NCI-H1436 (cell line): ENCODE measurements at places on chromosomes 1 and 21.

GRCh38 chr1:66493731-66494130, 40.2 kb upstream of the SGIP1 start:
- no peak for DNase-seq

DNA sequence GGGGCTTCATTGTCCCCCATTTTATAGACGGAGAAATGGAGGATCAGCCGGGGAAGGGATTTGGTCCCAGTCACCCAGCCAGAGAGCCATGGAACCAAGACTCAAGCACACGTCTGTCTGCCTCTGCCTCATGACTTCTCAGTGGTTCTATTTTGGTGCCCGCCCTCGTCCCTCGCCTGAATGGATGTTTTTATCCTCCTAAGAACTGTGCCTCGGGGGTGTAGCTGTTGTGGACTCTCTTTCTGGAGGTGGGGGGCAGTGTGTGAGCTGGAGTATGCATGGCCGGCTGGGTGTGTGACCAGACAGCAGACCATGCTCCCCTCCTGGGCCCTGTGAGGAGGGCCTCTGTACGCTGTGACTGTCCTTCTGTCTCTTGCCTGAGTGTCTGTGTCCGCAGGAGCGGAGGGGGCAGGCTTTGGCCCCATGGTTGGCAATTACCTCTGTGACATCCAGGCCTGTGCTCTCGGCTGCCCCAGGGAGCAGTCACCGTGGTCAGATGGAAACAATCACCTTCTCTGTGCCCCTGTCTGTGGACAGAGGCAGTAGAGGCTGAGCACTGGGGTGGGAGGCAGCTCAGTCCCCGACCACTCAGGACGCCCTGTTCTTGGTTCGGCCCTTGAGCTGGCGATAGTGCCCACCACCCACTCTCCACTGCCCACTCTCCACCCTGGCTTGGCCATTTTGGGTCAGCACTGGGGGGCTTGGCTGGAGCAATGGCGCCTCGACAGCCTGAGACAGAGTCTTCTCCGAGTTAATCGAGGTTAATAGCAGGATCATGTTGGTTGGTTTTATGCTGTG, 20.4 kb downstream of the WNT4 start:
- DNase-seq = no peak

DNA sequence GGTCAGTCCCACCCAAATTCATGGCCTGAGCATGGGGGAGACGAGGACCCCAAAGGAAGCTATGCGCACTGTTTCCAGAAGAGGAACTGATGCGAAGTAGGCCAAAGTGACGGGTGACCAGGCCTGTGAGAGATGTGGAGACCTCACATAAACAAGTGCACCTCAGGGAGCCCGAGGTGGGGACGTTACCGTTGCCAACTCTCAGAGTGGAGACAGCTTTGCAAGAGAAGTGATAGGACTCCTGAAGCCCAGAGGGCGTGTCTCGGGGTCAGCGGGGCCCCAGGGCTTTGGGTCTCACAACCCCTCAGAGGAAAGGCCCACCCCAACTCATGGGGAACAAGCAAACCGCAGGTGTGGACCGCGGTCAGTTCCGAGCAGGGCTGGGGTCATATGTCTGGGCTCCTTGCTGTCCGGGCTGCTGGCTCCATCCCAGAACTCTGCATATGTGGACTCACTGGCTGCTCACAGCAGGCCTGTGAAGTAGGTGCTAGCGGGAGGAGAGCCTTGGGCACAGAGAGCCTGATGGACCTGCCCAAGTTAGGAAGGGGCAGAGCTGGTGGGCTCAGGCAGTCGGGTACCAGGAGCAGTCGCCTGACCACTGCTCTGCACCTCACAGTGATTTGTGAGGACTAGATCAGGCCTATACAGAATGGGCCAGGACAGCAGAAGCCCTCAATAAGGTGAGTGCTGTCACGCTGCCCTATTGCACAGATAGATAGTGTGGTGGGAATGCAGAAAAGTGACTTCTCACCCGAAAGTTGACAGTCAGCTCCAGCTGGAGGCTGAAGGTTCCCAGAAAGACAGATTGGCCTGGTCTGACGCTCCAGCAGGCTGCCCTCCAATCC, 26.2 kb downstream of the STUM start:
- DNase-seq = no peak

GRCh38 chr1:61202854-61203598, 120.7 kb downstream of the NFIA start:
- DNase-seq = no peak

- DNase-seq = no peak
Measured at GRCh38 chr21:33075128-33075527, 5.2 kb downstream of the OLIG1 start.

DNA sequence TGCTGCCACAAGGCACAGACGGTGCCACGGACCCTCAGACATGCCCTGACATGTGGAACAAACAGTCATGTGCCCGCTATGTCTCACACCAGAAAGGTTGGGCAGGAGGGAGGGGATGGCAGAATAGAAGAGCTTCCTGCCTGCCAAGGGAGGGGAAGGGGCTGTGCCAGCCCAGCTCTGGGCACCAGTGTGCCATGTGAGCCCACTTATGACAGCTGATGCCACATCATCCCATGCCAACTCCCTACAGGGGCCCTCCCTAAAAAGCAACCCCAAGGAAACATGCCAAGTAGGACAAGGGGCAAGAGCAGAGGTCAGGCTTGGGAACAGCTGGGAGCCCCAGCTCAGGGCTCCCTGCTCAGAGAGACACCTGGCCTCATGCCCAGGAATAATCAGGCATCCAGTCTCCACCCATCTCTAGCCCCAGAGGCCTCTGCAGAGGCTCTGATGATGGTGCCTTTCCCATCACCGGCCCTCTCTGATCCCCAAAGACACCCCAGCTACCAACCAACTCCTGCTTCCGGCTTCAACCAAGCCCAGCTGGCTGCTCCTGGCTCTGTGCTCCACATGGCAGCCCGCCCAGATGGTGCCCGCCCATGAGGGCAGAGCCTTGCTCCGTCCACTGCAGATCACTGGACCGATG, 10.3 kb downstream of the ADGRB2 start:
- peak; percentile 29 for DNase-seq

DNA sequence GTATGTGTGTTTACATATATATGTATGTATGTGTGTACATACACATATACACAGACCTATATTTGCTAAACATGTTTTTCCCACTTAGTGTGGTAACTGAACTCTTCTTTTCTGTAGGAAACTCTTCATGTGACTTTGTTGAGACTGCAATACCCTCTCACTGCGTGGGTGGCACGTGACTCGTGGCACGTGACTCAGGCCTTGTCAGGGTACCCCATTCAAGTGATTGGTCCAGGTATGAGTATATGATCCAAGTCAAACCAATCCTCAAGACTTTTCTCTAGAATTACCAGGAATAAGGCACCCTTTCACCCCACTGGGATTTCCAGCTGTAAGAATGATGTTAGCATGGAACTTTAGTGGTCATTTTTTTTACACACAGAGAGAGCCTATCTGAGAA, 149.2 kb upstream of the KCNK2 start:
- no peak for DNase-seq

DNA sequence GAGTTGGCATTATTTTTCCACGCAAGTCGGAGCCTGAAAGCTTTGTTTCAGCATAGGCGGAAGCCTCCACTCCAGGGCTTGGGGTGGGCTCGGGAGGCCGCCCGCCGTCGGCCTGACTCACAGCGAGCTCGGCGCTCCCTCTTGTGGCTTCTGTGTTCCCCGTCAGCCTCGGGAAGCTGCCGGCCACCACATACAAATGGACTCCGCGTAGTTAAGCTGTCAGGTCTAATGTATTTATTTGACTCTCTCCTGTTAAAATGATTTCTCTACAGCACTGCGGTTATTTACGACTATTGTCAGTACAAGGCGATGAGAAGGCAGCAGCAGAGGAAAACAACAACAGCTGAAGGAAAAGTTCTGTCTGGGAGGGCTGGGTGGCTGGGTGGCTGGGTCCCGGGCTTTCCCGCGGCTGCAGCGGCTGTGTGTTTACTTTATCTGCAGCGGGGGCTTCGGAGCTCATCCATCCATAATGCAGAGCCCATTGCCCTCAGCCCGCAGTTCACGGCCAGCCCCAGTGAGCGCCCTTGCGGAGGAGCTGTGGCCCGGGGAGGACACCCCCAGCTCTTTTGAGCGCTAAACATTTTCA, 375.7 kb upstream of the CAMK1G start:
- DNase-seq = peak; percentile 78

GRCh38 chr1:187876775-187877174, 1048.0 kb downstream of the PLA2G4A start:
- DNase-seq = no peak

DNA sequence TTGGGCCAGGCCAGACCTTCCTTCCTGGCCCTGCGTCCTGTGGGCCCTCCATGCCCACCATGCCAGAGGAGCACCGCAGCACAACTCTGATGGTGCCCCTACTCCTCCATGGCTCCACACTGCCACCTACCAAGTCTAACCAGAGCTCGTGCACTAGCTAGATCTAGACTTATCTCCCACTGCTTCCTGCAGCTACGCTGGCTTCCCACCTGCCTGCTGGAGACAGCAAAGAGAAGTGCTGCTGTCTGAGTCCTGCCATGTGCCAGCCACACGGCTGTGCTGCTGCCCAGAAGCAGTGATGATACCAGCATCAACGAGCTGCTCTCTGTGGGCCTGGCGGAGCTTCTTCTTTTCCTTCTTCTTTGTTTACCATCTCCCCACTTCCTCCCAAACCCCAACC, 4.5 kb downstream of the GUCA2B start:
- DNase-seq = no peak

- no peak for DNase-seq
Measured at GRCh38 chr1:206584683-206585082, 27.6 kb downstream of the EIF2D start.

GRCh38 chr1:155969377-155969791, 9.0 kb downstream of the ARHGEF2 start:
- DNase-seq = no peak

DNA sequence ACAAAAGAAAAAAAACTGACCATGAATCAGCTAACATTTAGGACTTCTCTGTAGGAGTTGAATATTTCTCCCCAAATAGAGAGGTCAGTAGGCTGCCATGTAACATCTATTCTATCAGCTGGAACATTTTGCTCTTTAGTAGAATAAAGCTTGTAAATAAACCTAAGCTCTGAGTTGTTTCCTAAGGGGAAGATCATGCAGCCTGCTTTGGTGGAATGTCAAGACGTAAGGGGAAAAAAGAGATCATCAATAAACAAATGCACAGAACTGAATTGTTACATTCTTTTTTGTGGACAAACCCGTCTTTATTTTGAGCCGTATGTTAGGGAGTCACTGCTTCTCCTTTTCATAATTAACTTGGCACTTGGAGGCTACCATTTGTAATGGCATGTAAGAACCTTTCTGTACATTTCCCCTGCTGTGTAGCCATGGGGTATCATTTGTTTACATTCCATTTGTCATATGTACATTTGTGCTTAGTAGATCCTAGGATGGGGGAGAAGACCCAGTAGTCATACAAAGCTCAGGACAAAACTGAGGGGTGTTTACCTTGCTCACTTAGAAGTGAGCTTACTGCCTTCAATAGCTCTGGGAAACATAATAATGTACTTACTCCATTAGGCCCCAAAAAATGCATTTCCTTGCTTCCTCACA, 10.8 kb upstream of the PALMD start:
- DNase-seq = no peak

DNA sequence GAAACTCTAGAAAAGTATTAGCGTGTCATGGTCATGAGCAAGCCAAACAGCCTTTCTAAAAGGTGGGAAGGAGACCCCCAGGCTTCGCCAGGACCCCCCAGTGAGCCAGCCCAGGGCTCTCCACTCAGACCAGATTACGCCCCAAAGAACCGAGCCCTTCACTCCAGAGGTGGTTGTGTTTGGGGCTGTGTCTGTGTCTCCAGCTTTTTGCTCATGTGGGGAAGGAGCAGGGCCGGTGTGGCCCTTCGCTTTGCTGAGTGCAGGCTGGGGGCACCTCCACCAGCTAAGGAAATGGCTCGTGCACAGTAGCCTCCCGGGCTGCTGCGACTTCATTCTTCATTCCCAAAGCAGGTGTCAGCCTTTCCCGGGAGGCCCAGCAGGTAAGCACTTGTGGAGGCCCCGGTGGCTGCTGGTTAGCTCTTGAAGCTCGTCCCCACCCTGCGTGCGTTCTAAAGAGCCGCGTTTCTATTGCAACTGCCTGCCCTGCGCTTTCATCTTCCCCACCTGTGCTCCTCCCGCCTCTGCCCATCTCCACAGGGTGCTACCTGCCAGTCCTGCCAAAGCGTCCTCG, 531 bp downstream of the TSPEAR start:
- peak; percentile 51 for DNase-seq

GRCh38 chr1:55560266-55560665, 345.1 kb upstream of the USP24 start:
- DNase-seq = no peak

GRCh38 chr1:9010781-9011323, 15.4 kb downstream of the SLC2A7 start:
- DNase-seq = no peak

- DNase-seq = no peak
Measured at GRCh38 chr21:37888659-37889058, 27.6 kb downstream of the KCNJ6 start.

DNA sequence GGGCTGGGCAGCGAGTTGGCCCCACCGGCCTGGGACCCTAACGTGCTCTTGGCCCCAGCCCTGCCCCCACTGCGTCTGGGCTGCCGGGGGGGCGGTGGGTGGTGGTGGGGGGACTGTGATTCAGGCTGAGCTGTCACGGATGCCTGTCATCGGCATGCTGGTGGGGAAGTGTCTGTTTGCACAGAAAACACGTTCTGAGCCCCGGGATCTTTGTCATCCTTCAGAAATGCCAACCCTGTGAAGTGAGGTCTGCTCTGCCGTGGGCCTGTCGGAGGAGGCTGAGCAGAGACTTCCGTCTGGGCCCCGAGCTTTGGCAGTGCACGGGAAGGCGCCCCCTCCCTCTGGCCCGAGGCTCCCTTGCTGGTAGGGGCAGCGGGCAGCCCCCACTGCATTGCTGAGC, 24.3 kb upstream of the PLCH2 start:
- no peak for DNase-seq

DNA sequence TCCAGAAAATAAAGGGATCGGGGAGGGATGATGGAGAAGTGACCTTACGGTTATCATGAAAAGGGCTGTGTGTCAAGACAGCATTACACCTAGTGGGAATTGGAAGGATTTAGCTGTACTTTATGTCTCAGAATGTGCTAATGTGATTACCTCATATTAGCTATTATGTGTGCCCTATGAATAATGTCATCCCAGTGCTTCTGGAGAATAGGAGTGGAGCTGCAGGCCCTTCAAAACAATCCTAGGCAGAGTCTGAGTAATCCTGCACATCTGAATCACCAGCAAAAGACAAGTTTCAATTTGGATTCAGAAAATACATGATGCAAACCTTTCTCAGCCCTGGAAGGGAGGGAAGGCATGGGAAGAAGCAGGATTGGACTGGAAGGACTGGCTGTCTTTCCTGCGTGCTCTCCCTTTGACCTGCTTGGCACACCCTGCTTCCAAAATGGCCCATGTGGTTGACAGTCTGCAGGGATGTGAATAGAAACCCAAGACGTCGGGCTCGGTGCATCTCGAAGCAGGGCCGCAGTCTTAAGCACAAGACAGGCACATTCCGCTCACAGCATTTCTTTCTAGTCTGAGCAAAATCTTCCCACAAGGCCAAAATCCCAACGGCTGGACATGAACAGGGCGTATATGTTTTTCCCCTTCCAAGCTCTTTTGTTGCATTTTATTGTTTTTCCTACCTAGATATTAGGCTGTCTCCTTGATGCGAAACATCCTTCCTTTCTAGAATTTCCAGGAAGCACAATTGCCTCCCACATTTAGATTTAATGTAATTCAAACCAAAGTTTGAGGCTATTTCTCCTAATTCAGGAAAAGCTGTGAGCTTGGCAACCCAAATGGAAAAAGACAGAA, 54.3 kb upstream of the TARBP1 start:
- DNase-seq = no peak

GRCh38 chr1:41322835-41323234, 38.4 kb upstream of the FOXO6 start:
- DNase-seq = peak; percentile 52

GRCh38 chr1:72830606-72831390, 548.5 kb upstream of the NEGR1 start:
- no peak for DNase-seq
